Common myeloid progenitor, CD34-positive (primary cell): ENCODE measurements at places on chromosomes 16 and 17.

GRCh38 chr16:87331241-87331801, 14.1 kb upstream of the C16orf95 start:
- DNase-seq: no peak

DNA sequence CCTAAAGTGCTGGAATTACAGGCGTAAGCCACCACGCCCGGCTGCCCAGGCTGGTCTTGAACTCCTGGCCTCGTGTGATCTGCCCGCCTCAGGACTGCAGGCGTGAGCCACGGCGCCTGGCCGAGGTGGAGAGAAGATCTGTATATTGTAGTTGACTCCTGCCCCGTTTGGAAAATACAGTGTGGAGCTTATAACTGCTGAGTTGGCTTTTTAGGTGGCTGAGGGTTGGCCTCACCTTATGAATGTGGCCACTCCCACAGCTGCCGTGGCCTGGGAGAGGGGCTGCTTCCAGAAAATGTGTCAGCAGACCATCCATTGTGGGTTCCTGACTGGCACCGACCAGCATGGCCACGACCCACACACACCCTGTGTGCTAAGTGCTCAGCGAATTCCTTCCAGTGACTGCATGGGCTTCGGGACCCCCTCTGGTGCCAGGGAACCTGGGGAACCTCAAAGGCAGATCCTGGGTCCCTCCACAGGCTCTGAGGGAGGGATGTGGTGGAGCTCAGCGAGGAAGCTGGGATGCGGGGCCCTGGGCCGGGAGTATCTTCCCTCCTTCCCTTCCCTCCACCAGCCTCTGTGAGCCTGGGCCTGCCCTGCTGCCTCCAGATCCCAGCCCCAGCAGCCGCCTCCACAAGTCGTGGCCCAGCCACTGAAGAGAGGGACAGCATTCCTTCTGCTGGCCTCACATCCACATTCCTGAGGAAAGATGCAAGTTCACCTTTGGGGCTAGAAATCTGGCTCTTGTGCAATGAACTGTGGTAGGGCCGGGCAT, 10.9 kb upstream of the RAB11FIP3 start:
- DNase-seq: no peak

DNA sequence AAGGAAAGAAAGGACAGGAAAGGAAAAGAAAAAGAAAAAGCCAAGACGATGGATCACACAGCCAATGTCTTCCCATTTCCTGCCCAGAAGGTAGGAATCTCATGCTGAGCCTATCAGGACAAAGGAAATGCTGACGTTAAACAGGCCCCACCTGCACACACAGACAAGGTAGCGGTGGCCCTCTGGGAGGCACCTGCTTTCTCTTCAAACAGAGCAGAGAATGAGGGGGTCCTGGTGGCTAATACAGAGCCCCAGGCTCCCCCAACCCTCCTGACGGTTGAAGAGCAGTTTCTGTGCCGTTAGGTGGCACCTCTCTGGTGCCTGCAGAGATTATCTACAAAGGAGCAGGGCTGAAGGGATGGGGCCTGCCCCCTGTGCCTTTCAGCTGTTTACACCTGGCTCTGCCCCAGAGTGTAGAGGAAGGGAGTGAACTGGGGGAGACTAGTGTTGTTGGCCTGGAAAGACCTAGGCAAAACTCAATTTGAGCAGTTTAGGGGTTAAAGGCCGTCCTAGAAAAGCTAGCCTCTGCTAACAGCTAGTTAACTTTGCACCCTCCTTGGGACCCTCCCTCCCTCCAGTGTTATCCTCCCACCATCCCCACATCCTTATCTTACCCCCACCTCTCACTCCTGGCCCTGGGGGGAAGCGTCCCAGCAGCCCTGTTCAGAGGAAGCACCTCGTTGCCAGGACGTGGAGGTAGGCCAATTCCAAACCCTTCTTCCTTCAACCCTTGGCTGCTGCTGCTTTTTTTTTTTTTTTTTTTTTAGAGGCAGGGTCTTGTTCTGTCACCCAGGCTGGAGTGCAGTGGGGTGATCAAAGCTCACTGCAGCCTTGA, 56.3 kb downstream of the ARHGAP27 start:
- no peak for DNase-seq

DNA sequence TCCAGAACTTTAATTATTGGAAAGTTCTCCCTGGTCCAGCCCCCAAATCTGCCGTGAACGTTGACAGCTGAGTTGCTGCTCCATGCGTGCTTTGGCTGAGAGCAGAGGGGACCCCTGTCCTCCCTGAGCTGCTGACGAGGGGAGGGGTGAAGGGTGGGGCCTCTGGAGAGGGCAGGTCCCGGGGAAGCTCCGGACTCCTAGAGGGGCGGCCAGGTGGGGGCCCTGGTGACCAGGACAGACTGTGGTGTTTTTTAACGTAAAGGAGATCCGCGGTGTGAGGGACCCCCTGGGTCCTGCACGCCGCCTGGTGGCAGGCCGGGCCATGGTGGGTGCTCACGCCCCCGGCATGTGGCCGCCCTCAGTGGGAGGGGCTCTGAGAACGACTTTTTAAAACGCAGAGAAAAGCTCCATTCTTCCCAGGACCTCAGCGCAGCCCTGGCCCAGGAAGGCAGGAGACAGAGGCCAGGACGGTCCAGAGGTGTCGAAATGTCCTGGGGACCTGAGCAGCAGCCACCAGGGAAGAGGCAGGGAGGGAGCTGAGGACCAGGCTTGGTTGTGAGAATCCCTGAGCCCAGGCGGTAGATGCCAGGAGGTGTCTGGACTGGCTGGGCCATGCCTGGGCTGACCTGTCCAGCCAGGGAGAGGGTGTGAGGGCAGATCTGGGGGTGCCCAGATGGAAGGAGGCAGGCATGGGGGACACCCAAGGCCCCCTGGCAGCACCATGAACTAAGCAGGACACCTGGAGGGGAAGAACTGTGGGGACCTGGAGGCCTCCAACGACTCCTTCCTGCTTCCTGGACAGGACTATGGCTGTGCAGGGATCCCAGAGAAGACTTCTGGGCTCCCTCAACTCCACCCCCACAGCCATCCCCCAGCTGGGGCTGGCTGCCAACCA, at the start of gene MC1R:
MC1R (plus strand) TSS at position 410 of the 895 bp plus-strand sequence; CDS start at position 807, 397 bp downstream.
- DNase-seq: peak; percentile 70

- DNase-seq: no peak
These were observed 977 bp downstream of the NAGPA start for GRCh38 chr16:5032748-5033167.

DNA sequence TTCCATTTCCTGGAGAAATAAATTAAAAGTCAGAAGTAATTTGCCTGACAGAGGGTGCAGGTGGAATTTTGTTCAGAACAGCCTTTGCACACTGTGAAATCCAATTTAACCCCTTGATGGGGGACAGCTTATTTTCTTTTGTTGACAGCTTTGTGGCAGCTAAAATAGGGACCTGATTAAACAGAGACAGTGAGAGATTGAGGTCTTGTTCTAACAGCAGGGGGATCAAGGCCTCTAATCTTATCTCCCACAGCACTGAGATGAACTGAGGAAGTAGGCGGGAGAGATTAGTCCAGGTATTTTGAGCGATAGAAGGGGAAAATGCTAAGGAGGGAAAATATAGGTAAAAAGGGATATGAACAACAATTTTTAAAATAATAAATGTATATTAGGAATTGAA, 1491.4 kb upstream of the GOT2 start:
- DNase-seq: no peak

GRCh38 chr16:85395207-85395912, 217.8 kb upstream of the GSE1 start:
- DNase-seq: peak; percentile 59

DNA sequence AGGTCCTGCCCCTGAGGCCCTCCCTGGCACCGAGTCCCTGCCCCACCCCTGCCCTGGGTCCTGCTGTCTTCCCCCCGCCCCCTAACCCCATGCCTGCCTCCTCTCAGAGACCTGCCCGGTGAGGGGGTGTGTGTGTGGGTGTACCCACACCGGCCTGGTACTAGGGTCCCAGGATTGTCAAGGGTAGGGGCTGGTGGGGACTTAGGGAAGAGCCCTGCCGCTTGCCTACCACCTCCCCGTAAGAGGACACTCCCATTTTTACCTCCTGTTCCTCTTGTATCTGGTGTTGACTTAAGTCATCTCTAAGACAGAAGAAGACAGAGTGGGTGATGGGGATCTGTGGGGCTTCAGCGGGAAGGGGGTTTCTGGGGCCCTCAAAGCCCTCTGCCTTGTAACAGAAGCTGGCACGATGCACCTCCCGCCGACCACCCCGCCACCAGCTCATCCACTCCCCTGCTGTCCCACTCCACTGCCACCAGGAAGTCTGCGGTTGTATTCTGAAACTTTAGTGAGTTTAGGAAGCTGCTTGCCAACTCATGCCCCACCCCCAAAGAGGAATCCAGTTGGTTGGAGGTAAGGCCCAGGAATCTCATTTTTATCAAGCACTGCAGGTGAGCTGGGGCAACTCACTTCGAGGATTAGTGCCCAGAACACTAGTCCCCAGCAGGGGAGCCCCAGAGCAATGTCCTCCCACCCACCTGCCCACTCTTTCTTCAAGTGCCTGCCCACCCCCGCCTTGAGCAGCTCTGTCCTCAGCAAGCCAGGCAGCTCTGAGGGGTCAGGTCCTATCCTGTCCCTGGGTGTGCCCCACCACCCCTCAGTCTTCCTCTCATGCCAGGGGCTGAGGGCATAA, 5.6 kb downstream of the SPATA32 start:
- DNase-seq: peak; percentile 15

DNA sequence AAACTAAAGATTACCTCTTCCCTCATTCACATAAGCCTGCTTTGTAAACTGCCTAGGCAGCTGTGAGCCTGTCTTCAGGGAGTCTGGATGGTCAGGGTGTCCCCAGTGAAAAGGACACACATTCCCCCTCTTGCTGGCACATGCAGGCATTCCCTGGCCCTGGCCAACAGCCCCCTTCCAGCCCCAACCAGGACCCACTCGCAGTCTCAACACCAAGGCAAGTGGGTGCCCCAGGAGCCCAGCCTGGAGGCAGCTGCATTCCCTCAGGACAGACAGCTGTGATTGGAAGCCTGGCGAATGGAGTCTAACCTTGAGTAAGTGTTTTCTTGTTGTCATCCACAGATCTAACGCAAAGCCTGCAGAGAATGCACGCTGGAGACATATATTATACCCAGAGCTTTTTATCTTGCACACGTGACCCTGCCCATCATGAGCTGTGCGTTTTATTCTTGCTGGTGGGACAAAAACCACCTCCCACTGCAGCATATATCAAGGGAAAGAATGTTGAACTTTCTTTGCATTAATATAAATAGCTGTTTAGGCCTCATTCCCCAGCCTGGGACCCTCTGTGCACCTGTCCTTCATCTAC, 95.0 kb upstream of the LHX1 start:
- DNase-seq: no peak

DNA sequence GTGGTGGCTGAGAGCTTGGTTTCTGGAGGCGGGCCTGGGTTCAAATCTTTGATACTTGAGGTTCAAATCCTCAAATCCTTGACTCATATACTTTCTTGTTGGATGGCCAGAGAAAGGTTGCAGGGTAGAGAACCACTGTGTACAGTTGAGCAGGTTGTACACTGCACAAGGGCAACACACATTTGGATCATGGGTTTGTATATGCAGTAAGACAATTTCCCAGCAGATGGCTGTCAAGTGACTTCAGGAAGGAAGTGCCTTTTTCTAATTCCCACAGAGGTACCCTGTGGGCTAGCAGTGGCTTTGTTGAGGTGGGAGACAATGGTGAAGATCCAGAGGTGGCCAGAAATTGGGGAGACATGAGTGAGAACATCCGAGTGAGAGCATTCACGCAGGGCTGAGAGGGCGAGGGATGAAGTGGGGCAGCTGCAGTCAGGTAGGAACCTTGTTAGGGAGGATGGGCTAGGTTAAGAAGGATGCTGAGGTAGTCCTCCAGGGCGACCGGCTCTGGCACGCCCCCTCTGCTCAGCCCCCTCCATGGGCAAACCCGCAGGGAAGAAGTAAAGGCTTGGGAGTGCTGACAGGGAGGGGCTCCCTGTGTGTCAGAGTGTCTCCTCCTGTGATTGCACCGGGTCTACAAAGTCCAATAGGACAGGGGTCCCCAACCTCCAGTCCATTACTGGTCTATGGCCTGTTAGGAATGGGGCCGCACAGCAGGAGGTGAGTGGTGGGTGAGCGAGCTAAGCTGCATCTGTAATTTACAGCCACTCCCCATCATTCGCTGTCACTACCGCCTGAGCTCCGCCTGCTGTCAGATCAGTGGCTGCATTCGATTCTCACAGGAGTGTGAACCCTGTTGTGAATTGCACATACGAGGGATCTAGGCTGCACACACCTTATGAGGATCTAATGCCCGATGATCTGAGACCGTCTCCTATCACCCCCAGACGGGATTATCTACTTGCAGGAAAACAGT, 2.7 kb downstream of the C16orf89 start:
- no peak for DNase-seq

DNA sequence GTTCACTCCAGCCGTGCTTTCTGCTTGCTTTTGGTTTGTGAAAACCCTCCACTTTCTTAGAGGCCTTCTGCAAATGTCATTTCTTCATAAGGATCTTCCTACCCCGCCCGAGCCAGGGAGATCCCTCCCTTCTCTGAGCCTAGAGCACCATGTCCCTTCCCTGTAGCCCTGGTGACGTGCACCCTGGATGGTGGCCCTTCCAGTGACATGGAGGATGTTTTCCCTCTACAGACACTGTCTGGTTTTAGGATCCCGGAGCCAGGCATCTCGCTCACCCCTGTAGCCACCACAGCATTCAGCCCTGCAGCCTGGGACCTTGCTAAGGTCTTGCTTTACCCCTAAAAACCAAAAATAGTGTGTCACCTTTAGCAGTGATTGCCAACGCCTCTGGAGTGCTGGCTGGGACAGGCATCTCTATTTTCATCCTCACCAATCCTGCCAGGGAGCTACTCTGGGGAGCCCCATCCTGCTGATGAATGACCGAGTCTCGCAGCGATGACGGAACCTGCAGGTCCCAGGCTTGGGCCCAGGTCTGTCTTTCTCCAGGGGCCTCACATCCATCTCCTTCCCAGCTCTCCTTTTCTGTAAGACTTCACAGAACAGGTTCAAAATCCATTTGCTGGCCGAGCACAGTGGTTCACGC, 394.1 kb upstream of the TNRC6C start:
- no peak for DNase-seq

DNA sequence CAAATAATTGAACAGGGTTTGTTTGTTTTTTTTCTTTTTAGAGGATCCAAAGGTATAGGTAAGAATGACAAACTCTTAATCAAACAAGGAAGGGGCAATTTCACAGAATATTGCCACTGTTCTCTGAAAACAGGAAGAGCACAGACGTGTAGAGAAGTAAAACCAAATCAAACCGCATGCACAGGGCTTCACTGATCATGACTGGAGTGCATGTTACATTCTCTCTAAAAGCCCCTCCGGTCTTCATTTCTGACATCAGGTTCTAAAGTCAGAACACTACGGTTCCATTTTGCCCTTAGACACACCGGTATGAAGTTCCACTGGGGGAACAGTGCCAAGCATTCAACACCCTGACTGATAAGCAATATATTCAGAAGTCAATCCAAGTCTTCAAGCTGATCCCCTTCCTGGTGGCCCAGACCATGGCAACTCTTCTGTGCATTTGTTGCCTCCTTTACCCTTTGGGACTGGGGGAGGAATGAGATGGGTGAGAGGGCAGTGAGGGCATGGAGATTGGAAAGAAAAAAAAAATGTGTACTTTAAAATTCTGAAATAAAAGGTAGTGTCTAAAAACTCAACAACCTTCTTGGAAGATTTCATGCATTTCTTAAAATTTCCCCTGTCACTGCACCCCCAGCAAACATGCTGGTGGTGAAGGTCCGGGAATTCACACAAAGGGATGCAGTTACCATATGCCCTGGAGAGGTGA, 1.4 kb downstream of the MMD start:
- DNase-seq: peak; percentile 87

GRCh38 chr16:85548375-85548774, 64.7 kb upstream of the GSE1 start:
- DNase-seq: no peak

GRCh38 chr17:59619035-59619297, 729 bp upstream of the CLTC start:
- DNase-seq: no peak

GRCh38 chr17:44602390-44602789, 45.1 kb downstream of the FZD2 start:
- no peak for DNase-seq
